Kidney epithelial cell (primary cell): ENCODE measurements at places on chromosomes 5 and 9.
A peak's percentile ranks its signal among the peaks of the same experiment; 100 is the strongest.

- no peak for DNase-seq
Measured at GRCh38 chr5:96297867-96298266, 135.2 kb downstream of the PCSK1 start.

DNA sequence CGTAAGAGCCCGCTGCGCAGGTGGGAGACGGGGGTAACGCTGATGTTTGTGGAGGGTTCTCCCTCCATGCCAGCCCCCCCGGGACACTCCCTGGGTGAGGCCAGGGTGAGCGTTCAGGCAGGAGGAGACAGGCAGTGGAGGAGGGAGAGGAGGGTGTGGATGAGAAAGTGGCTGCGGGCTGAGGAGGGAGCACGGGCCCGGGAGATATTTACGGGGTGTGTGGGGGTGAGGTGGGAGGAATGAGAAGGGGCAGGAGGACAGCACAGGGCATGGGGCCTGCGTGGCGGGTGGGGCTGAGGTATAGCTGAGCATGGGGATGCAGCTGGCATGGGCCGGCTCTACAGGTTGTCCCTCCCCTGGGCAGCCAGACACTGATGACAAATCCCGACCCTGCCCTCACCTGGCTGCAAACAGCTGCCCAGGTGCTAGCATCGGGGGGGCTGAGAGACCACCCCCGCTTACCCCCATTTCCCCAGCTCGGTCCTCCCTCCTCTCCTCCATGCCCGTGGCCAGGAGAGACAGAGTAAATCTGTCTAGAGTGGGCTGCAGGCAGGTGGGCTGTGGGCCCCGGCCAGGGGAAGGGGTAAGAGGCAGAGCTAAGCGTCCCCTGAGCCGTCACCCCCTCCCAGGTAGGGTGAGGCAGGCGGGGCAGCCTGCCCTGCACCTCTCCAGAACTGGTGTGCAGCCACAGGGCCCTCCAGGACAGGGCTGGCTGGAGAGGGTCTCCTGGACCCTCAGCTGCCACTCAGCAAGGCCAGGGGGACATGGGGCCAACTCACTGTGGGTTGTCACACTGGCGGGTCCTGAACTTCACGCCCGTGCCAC lies 79.2 kb downstream of the ZNF354C start:
- DNase-seq, result no peak

DNA sequence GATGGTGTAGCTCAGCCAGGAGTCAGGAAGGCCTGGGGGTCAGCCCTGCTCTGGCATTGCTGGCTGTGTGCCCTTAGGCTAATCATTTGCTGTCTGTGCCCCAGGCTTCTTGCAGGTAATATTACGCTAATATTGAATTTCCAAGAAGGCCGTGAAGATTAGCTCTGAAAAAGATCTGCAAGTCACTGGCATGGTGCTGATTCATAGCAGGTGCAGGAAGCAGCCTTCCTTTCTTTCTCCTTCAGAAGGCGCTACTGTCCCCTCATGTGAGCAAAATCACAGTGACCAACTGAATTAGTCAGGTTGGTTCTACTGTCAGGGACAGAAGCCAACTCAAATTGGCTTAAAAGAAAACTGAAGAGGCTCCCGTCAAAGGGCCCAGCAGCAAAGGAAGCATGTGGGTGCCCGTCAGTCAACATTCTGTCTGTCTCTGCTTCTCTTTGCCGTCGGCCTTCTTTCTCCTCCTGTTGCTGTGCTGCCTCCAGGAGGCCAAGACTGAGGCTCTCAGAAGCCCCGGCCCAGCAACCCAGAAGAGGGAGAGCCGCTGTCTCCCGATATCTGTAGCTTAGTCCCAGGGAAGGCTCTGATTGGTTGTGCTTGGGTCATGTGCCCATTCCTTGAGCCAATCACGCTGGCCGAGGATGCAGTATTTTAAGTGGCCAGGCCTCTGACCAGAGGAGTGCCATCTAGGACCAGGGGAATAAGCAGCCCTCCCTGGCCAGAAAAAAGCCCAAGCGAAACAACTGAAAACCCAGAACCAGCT lies 67.8 kb upstream of the NEURL1B start:
- DNase-seq, result no peak

DNA sequence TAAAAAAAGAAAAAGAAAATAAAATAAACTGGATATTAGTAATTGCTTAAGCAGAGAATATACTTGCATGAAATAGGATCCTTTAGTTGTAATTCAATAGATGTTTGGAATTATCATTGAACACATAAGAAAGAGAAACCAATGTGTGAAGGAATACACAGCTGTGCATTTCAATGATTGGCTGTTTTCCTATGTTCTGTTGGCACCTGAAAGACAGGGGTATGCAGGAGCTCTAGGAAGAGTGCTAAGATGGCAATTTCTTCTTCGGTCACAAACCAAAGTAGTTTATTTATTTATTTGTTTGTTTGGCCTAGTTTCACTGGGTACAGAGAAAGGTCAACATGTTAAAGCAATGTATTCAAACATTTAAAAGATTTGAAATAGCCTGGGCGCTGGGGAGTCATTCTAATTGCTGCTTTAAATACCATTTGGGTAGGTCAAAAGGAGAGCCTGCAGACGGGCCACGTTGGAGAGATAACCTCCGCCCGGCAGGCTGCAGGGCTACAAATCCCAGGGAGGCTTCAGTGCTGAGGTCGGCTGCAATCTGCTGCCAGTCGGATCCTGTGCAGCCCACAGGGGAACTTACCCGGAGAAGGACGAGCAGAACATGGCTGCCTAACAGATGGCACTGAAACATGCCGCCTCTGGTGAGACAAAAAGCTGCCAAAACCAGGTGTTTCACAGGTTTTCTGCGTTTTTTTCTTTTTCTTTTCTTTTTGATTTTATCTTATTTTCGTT lies 154.2 kb upstream of the TYRP1 start:
- DNase-seq, result no peak

DNA sequence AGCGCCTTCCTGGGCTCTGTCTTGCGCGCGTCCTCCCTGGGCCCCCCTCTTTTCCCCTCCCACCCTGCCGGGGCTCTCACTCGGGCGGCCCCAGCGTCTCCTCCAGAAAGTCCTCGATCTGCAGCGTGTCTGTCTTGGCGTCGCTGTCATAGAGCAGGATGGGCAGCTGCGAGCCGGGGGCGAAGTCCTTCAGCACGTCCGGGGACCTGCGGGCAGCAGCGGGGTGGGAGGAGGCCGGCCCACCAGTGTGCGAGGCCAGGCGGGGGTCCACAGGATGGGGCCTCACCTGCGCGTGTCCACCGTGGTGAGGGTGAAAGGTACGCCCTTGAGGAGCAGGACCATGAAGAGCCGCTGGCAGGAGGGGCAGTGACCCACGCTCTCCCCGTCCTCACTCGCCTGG lies 1.0 kb downstream of the CLIC3 start:
- DNase-seq, result no peak

DNA sequence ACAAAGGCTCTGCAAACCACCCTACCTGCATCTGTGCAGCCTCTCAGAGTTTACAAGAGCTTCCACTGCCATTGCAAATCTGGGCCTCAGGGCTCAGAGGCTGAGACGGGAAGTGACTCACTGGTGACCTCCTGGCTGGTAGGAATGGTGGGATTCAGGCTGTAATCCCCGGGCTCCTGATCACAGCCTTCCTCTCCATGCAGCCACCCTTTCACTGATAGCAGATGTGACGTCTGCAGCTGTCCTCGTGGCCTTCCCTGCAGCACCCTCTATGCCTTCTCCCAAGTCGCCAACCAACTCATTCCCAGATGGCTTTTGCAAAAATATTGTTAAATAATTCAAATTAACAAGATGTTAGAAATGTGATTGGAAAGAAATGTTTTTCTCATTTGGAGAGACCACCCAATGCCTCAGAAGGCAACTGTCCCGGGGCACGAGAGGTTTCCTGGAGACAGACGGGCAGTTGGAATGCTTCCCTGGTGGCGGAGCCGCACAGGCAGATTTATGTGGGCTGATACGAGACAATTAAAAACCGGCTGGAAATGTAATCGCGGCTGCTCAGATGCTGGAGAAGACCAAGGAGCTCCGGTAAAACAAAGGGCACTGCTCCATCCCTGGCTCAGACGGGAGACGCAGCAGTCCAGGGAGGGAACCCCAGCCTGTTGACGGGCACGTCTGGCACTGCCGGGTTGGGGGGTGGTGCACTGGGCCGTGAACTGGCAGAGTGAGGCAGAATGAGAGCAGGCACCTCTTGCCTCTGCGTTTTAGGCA lies 34.4 kb upstream of the SLC25A51 start:
- no peak for DNase-seq

- DNase-seq, result no peak
Measured at GRCh38 chr9:115945009-115945431, 208.6 kb upstream of the PAPPA start.

GRCh38 chr9:33416996-33417395 lies 14.6 kb upstream of the AQP7 start:
- DNase-seq, result no peak

DNA sequence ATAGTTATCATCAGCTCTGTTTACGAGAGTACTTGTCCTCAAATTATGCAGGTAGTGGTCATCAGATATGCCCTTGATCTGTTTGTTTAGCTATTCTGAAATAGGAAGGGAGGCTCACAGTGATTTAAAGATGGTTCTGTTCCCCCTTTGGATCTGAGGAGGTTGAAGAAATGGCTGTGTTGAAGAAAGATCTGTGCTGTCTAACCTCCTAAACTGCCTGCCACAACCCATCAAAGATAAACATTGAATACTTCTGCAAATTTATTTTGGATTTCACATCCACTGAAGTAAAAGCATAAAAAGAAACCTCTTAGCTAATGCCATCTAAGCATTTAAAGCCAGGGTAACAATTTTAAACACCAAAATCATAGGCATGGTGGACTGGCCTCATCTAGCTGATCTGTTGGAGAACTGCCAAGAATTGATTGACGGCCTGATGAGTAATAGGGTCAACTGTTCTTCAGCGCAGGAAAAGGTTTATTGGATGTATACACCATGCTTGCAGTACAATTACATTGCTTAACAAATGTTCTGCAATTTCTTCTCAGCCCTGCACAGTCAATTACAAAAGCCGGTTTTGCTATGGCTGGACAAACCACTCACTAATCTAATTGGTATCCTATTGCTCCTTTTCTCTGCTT lies 97.6 kb downstream of the SEMA6A start:
- DNase-seq, result no peak

- DNase-seq, result no peak
Measured at GRCh38 chr5:10421896-10422691, 19.6 kb upstream of the ROPN1L start.

- no peak for DNase-seq
Measured at GRCh38 chr5:137896560-137896959, 7.3 kb downstream of the PKD2L2 start.

DNA sequence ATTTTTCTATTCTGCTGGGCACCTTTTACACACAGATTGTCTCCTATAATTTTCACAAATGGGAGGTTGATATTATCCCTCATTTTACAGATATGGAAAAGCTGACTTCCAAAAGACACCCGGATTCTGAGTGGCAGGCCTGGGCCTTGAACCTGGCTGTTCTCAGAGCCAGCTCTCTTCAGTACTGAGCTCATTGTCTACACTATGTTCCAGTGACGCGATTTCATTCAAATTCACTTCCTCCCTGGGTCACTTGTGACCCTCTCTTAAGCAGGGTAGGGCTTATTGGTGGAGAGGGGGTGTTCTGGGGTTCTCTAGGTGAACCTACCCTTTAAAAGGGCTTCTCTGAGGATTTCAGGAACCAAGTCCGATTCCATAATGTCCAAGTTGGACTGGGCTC lies 70.2 kb downstream of the ANKRD33B start:
- no peak for DNase-seq

DNA sequence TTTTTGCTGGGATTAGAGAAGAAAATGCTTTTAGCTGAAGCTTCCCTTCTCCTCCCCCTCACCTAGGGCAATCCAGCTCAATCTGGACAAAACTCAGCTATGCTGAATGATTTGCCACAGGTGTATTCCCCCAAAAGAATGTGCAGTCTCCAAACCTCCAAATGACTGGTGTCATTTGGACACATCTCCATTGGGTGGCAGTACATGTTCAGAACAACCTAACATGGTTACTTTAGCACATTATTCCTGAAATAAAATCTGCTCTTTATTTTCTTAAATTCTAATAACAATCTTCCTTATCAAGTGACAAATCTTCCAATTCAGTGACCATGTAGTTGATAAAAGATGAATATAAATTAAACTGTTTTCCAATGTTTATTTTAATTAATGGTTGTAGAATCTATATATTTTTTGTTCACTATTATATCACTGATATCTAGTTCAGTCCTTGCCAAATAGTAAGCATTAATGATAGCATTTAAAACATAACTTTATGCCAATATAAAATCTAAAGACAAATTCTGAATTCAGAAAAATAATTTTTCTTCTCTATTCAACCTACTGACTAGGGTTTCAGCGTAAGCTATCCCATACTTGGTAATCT lies 61.3 kb upstream of the MOCS2 start:
- no peak for DNase-seq

- DNase-seq, result no peak
Measured at GRCh38 chr9:91949392-91949945, 559 bp downstream of the ROR2 start.

- DNase-seq, result peak; percentile 92
Measured at GRCh38 chr9:114779352-114779845, 26.4 kb downstream of the TNFSF15 start.

DNA sequence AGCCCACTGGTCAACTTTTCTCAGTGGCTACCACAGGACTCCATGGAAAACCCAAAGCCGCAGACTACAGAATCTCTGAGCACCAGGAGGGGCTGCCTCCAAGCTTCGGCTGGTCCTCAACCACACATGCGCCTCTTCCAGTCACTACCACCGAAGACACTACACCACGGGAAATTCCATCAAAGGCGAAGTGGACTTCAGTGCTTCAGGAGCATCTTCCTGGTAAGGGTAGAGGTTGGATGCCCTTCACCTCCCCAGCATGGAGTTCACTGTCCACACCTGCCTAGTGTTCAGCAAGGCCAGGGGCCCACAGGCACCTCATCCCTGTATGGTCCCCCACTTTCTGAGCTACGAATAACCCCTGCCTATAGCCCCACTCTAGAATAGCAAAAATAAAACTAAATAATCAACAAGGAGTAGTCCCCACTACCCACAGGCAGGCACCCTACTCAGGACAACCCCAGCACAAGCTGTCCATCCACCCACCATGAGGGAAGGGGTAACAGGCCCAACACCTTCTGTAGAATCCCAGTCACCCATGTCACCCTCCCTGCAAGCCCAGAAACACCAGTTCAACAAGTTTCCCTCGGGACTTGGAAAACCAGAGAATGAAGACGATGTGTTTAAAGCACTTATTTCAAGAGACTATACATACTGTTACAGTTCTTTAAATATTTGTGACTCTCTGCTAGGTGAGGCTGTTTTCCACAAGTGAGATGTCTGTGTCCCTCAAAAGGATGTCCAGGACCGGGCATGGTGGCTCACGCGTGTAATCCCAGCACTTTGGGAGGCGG lies 2.6 kb downstream of the VDAC1 start:
- DNase-seq, result no peak

GRCh38 chr5:32095261-32095671 lies 78.9 kb downstream of the GOLPH3 start:
- DNase-seq, result no peak

- DNase-seq, result no peak
Measured at GRCh38 chr9:26013199-26013598, 335.0 kb upstream of the TUSC1 start.

- no peak for DNase-seq
Measured at GRCh38 chr5:179154346-179154990, 94.3 kb downstream of the ZNF354C start.

GRCh38 chr5:154384480-154385235 lies 61.1 kb upstream of the SAP30L start:
- peak; percentile 65 for DNase-seq
